Esophagus muscularis mucosa (tissue), 4 donors: ENCODE measurements at places on chromosomes 3 and 15. TPM values are rescaled to one million over a fixed set of nuclear protein-coding genes. Genes with fewer than 3 reads are reported as not detected.

DNA sequence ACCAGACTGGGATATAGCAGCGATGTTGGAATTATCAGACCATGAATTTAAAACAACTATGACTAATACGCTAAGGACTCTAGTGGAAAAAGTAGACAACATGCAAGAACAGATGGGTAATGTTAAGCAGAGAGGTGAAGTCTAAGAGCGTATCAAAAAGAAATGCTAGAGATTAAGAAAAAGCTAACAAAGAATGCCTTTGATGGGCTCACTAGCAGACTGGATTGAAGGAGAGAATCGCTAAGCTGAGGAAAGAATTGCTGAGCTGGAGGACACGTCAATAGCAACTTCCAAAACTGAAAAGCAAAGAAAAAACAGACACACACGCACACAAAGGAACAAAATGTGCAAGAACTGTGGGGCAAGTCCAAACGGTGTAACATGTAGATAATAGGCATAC, 20.0 kb upstream of the CMTM6 start:
- DNase-seq: no peak

Gene SCN5A
- 0.42 TPM for total RNA-seq

Gene FAM227B
- 13.7 TPM for total RNA-seq

Gene FOXL2
- total RNA-seq: not detected

DNA sequence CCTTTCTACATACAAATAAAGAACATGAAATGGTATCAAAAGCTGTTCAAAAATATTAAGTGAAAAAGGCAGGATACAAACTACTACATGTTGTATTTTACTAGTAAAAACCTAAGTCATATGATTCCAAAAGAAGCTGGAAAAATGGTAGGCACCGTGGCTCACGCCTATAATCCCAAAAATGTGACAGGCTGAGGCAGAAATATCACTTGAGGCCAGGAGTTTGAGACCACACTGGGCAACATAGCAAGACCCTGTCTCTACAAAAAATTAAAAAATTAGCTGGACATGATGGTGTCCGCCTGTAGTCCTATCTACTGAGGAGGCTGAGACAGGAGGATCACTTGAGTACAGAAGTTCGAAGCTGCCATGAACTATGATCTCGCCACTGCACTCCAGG, 1.7 kb downstream of the EMC7 start:
- DNase-seq: no peak

DNA sequence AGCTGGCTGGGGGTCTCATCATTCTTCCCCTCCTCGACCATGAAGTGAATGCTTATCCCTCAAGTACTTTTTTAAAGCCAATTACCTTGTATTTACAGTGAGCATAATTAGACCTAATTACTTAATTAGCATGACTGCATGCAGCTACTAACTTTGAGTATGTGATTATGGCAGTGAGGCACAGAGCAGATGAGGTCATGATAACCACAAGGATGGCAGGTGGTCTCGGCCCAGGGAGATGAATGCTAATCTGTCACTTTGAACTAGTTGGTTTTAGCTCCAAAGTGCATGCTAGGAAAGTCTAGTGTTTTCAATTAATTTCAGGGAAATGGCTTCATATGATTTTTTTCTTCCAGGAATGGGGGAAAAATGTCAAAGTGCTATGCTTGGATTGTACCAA, 233.8 kb downstream of the NTRK3 start:
- DNase-seq: no peak

Gene LRRC31
- total RNA-seq: not detected

- no peak for DNase-seq
Observed at GRCh38 chr3:13213490-13213889, 140.3 kb upstream of the IQSEC1 start.

DNA sequence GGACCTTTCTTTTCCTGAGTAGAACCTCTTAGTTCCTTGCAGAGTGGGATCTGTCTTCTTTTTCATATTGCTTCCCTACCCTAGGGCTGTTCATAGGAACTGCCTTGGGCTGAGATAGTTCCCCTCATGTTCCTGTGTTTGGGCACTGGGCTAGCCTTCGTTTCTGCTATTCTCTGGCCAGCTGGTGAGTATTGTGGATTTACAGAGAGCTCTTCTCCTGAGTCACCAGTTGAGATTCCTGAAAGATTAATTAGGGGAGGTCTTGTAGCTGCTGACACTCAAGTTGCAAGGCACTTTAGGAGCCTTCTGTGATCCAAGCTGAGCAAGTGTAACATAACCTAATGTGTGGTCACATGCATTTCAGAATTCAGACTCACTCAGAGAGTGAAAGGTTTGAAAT, 30.7 kb downstream of the CHD2 start:
- no peak for DNase-seq

GRCh38 chr3:128271536-128272332, 118.5 kb downstream of the EEFSEC start:
- DNase-seq: peak; percentile 68
